ENCODE measurements at places on chromosomes 11 and 22. TPM values are rescaled to one million over a fixed set of nuclear protein-coding genes. Genes with fewer than 3 reads are reported as not detected.
A peak's percentile ranks its signal among the peaks of the same experiment; 100 is the strongest.

- DNase-seq, result peak; percentile 50
Observed at GRCh38 chr22:44620129-44620840, 81.7 kb upstream of the PRR5 start.

The CCDC15 gene
- total RNA-seq, result 0.91 TPM

GRCh38 chr11:130413405-130414106 is 14.9 kb downstream of the ADAMTS8 start:
- DNase-seq, result peak; percentile 38

DNA sequence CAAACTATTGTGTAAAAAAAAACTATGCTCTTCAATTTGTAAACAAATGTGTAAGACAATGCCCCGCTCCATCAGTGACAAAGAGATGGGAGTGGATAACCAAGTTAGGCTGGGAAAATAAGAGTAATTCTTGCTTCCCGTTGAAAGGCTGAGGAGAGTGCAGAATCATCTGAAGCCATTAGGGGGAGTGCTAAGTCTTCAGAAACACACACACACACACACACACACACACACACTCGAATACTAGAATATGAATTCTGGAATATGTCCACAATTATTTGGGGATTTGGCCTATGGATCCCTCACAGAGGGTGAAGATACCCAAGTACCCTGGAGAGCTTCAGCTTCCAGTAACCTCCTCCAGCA is 27.8 kb upstream of the ROBO3 start:
- DNase-seq, result no peak

DNA sequence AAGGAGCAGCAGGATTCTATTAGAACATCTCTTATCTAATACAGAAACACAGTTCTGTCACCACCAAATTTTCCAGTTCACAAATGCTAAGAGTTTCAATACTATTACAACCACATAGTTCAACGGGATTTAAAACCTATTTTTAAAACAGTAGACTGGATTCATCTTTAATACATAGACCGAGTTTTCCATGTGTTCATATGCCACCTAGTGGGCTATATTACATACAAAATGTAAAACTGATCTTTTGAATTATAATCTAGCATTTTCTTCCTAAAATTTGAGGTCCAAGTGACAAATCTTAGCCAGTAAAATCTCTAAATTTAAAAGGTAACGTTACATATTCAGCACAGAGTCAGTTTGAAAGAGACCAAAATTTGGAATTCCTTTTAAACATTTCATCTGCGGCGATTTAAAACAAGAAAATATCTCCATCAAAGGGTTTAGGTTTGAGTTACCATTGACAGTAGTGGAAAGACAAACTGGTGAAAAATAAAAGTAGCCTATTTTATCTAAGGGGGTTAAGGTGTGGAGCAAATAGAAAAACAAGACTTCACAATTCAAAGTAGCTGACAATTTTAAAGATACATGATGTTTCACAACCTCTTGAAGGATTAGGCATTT is 269.3 kb upstream of the MPPED2 start:
- no peak for DNase-seq

The SCGB1C1 gene
- not detected for total RNA-seq
